ENCODE measurements at places on chromosomes 7 and 10.

DNA sequence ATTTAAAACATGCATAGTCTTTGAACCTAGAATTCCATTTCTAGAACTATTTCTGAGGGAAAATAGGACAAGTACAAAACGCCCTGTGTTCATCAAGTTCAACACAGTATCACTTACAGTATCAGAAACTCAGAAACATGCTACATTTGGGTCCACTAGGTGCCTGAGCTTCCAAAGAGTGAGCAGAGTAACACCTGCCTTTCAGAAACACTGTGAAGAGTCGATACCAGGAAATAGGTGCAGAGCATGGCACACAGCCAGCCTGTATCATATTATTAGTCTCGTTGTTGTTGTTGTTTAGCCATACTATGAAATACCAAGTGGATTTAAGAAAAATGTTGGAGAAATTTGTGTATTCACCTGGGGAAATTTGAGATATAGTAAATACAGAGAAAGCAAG, 392.1 kb upstream of the MGMT start:
- no peak for DNase-seq

- DNase-seq, result no peak
Measured at GRCh38 chr10:79262131-79262530, 85.1 kb upstream of the PPIF start.

DNA sequence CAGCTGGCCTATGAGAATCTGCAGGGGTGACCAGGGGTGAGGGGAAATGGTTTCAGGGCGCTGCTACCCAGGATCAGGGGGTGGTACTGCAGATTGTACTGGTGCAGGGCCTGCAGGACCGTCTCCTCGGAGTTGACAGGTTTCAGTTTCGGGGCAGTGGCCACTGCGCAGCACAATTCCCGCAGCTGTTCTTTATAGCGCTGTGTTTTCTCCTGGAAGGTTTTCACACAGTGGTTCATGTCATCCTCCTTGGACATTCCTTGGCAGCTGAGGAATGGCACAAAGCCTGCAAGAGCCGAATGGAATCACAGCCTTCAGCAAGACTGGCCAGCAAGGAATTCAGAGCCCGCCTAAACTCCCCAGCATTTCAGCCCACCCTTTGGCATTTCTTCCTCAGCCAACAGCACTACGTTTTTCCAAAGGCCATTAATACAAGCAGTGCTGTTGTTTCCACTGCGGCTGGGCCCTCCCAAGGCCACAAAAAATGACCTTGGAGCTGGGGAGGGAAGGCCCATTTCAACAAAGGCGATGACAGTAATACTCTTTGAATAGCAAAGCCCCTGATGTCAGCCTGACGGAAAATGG, 44.9 kb downstream of the PNLIPRP2 start:
- DNase-seq, result no peak

DNA sequence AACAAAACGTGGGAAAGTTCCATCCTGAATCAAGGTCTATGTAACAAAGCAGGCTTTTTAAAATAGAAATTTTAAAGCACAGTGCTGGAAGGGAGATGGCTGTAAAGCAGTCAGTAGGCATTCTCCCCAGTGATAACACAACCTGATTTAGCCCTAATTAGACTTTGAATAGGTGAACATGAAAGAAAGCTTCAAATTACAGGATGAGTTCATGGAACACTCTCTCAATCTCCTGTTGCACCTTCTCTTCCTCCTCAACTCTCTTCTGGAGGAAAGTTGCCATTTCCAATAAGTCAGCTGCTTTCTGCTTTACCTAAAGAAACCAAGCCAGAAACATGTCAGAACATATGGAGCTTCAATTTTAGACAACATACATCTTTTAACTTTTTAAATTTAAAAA, 20.1 kb downstream of the SFR1 start:
- no peak for DNase-seq

- DNase-seq, result no peak
Measured at GRCh38 chr7:28142650-28143049, 37.9 kb downstream of the JAZF1 start.

DNA sequence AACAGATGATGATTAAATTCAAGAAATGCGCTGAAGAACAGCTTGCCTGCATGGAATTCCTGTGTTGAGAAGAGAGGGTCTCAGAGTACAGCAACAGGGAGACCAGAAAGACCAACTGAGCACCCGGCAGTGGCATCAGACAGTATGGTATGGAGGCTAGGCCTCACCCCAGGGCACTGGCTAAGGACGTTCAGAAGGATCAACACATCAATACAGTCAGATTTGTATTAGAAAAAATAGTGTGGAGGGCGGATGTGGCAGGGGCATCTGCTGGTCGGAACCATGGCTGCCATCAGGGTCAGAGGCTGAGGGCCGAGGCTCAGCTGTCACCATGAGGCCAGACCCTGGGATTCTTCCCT, 142.1 kb downstream of the ADARB2 start:
- DNase-seq, result no peak

DNA sequence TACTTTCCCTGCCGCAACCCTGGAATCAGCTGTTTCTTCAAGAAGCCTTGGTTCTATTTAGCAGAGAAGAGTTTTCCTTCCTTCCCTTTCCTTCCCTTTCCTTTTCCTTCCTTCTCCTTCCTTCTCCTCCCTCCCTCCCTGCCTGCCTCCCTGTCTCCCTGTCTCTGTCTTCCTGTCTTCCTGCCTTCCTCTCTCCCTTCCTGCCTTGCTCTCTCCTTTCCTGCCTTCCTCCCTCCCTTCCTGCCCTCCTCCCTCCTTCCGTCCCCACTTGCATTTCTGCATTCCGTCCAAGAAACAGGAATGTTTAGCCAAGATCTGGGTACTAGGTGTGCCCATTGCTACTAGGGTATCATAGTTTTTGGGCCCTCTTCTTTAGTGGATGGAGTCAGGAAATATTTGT, 21.9 kb downstream of the SND1 start:
- no peak for DNase-seq

GRCh38 chr10:91565226-91565625, 67.6 kb downstream of the PPP1R3C start:
- DNase-seq, result no peak

DNA sequence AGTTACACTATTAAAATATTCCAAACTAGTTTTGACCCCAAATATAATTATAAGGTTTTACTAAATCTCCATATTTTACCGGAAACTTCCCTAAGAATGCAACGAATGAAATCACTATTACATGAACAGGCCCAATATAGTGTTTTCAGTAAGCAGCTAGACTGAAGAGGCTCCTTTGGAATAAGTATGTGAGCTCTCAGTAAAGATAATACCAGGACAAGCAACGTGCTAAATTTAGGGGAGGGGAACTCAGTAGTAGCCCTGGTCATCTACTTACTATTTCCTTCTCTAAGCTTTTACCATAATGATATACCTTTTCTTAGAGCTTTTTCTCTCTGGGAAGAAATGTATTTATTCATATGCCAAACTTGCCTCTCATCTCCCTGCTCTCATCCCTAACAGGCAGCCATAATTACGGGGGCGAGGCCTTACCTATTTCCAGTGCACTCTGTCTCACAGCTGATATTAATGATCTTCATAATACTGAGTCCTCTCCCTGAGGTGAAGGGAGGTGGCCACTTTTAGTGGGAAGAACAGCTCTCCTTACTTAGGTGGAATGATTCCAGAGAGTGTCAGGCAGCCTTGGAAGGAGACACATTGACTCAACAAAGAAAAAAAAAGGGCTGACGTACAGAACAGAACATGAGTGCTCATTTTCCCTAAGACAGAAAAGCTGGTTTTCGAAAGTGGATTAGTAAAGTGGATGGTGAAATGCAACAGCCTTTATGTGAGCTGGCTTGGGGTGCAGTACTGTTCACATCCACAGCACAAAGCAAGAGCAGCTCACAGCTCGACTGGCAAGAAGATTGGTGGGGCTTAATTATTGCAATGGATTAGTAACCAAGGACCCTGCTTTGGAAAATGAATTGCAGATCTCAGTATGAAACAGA, 165.4 kb downstream of the GLI3 start:
- no peak for DNase-seq

DNA sequence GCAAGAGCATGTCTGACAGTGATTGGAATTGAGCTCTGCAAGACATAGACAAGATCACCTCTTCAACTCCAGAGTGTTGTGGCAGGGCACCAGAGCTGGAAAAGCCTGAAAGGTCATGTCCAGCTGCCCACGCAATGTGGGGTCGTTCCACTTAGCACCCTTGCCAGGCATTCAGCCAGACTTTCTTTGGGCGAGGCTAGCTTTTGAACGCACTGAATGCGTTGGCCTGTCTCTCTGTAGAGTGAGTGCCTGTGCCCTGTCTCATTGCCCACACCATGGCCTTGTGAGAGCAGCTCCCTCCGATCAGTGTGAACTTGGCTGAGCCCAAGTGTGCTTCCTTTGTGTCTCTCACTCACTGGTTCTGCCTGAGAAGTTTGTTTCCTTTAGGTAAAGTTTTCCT, 23.3 kb downstream of the UBTD1 start:
- DNase-seq, result no peak

DNA sequence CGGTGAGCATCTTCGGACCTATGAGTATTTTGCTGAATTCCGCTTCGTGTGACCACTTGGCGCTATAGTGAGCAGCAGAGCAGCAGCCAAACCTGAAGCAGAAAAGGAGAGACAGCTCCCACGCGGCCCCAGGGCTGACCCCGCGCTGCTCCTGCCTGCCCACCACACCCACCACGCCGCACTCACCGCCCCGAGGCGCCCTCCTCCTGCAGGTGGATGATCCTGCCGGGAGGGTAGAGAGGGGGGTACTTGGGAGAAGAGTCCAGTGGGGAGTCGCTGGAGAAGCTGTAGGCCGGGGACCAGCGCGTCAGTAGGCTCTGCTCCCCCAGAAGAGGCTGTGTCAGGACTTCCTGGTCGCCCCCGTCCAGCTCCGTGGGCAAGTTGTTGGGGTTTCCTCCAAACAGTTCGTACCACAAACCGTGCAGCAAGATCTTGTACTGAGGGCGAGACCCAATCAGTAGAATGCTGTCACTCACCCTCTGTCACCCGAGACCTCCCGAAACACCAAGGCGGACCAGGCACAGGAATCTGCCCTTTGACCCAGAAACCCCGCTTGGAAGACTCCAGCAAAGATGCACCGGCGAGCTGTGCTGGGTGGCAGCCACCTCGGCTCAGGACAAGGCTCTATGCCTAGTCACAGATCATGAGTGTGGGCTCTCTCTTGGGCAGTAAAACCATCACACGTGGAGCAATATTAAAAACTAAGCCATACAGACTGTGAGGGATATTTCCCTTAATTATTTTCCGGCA, 37.6 kb downstream of the DAGLB start:
- no peak for DNase-seq

DNA sequence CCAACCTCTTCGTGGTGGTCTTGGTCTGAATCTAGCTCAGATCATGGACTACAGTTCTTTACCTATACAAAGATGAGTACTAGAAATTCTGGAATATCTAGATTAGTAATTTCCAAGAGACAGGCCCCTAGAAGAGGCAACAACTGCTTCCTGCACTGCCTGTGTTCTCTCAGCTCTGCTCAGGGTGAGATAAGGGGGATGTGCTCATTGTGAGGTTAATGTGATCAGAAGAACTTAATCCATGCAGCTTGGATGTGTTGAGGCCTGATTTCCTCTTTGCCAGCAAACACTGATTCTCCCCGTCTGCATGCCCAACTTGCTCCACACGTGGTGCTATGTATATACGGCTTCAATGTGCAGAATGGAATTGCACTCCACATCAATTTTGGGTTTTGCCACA, 268.0 kb downstream of the PHTF2 start:
- DNase-seq, result no peak

DNA sequence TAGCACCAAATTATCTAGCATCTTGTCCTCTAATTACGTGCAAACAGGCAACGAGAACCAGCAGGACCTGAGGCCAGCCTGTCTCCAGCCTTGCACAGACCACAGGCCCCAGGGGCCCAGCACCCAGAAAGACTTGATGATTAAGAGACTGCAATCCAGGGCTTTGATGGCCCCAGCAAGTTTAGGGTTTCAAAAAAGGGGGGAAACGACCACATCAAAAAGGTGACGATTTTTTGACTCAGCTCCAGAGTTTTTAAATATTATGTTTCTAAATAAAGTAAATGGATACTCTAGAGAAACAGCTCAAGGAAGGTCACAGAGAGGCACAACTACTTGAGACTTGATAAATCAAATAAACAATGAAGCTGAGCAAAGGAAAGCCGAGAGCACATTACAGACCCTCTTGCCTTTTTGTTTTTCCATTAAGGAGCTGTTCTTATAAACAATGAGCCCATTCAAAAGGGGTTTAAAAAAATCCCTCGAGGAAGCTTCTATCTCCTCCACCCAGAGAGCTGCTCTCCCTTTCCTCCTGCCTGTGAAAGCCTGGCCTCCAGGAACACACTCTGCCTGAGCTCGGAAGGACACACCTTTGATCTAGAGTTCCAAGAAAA, 44.1 kb downstream of the GLI3 start:
- no peak for DNase-seq

DNA sequence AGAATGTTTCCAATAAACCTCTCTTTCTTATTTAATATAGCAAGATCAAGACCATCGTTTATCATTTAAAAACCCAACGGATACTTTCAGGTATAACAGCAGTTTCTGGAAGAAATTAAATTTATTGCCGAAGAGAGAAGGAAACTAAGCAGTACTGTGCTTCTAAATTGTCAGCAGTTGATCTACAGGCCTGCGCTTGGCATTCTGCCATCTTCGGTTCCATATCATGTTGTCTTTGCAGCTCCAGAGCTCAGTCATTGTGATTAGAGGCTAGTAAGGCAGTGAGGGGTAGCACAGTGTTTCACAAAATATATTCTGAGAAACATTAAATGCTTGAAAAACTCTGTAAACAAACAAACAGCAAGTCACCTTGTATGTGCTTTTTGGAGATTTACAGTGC, 301.3 kb downstream of the REEP3 start:
- DNase-seq, result no peak

DNA sequence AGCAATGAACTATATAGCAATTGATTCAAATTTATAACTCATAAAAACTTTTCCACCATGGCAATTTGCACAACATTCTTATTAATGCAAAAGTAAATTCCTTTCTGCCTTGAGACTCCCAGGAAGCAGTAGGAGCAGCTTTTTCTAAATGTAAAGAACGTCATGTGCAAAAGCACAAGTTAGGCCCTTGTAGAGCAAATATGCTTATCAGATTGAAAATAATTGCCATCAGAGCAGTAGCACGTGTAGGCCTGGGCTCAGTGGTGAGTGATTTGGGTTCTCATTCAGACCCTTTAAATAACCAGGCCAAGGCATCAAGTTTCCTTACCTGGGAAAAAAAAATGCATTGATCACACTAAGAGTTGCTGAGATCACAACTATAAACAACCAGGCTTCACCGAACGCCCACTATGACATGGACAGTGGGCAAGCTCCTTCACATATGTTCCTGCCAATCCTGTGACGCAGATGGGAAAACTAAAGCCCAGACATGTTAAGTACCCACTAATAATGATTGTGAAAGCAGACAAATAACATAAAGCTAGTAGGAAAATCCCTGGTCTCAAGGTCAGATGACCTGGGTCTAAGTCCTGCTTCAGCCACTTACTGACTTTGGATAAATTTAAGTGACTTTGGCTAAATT, 22.1 kb upstream of the SAR1A start:
- DNase-seq, result no peak

- no peak for DNase-seq
Measured at GRCh38 chr7:33351709-33352108, 222.3 kb downstream of the BBS9 start.

- DNase-seq, result no peak
Measured at GRCh38 chr10:22617516-22617915, 96.9 kb downstream of the PIP4K2A start.
